ENCODE measurements at places on chromosomes 6 and 20.
A peak's percentile ranks its signal among the peaks of the same experiment; 100 is the strongest.

DNA sequence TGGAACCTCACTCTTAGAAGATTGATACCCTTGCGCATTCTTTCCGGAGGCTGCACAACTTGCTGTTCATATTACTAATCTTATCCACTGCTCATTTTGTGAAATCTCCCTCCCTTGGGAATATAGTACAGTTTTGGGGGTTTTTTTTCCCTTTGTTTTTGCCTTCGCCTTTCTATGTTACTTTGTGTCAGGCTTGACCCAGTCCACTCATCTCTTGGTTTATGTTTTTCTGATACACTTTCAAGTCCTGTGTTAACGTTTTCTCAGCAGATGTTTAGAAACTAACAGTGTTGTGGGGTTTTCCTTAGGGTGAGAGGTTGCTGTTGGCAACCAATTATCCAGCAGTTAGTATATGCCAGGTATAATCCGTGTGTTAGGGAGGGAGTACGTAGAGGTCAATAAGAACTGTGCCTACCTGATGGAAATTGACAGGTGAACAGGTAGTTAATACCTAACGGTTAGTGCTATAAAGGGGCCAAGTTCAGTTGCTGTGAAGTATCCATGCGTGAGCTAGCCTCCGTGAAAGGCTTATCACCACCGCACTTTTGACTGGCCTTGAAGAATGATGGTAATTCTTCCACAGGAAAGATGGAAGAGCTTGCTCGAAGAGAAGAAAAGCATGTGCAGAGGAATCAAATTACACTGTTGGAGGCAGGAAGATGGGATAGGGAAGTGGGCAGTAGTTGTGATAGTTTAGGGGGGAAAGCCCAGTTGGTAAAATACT, 1.4 kb downstream of the NFYA start:
- DNase-seq = peak; percentile 85

DNA sequence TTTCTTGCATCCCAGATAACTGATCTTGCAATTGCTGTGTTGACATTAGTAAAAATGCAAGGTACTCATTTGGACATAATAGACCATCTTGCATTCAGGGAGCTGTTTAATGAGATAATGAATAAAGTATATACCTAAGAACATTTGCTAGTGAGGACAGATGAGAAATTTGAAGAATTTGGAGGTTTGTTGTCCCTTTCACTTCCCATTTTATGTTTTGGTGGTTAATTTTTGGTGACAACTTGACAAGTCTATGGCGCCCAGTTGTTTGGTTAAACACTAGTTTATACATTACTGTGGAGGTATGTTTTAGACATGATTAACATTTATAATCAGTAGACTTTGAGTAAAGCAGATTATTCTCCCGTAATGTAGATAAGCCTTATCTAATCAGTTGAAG, 300.2 kb upstream of the SYNCRIP start:
- DNase-seq = no peak

GRCh38 chr6:129590408-129591022, 119.5 kb downstream of the ARHGAP18 start:
- DNase-seq = peak; percentile 64

DNA sequence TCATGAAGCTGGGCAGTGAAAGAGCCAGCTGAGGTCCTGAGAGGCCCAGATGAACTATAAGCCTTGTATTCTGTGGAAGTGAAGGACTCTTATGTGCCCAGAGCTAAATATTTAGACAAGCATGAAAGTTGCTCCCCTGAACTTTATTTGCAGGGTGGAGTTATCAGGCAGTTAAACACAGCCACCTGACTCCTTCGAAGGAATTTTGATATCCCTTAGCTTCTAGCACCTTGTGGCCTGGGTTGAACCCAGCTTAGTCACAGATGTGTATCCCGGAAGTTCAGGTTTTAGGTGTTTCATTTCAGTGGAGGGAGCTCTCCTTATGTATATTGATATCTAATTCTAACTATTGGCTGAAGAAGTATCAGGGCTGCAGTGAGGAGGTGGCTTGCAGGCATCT, 20.4 kb downstream of the NR2E1 start:
- DNase-seq = no peak

DNA sequence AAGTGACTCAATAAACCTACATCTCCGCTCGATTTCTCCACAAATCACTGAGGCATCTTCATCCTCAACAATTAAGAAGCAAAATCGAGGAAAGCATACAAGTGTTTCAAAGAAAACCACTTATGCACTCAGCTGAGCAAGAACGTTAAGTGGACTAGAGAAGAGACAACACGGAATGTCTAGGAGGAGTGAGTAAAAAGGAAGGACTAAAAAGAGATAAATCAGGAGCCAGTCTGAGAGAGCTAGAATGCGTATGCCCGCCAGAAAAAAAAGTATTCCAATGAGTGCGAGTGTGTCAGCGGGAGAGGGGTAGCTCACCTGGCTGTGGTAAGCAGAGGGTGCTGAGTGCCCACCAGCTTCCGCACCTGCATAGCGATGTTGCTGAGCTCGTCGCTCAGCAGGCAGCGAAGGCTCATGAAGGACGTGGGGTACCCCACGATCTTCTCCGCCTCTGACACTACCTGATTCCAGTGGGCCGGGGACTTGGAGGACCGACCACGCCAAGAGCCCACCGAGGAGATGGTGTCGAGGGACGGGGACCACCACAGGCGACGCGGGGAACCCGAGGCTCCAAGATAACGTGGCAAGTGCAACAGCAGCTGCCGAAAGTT, 587 bp downstream of the PDSS2 start:
- DNase-seq = peak; percentile 71

DNA sequence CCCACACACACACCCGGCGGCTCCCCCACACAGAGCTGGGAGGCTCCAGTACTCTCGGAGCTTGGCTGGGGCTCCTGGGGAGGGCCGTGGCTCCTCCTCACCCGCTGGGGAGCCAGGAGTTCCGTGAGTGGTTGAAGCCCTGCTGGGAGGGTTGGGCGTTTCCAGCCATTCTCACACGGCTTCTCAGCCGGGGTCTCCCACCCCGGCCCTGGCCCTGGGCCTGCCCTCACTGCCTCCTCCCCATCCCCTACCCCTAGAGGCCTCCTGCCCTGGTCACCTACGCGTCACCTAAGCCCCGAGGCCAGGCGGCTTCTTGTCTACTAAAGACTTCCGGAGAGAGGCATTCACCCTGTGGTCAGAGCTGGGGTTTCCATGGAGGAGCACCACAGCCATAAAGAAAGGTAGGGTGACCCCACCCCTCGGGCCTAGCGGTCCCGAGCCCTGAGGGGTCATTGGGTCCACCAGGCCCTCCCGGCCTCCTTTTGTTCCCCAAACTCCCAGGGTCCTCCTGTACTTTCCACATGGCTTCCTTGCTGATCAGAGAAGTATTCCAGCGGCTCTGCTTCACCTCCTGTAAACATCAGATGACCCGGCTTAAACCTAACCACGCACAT, 99.3 kb downstream of the TTLL2 start:
- no peak for DNase-seq

- DNase-seq = no peak
These were observed 8.6 kb upstream of the TMEM170B start for GRCh38 chr6:11528996-11529395.

DNA sequence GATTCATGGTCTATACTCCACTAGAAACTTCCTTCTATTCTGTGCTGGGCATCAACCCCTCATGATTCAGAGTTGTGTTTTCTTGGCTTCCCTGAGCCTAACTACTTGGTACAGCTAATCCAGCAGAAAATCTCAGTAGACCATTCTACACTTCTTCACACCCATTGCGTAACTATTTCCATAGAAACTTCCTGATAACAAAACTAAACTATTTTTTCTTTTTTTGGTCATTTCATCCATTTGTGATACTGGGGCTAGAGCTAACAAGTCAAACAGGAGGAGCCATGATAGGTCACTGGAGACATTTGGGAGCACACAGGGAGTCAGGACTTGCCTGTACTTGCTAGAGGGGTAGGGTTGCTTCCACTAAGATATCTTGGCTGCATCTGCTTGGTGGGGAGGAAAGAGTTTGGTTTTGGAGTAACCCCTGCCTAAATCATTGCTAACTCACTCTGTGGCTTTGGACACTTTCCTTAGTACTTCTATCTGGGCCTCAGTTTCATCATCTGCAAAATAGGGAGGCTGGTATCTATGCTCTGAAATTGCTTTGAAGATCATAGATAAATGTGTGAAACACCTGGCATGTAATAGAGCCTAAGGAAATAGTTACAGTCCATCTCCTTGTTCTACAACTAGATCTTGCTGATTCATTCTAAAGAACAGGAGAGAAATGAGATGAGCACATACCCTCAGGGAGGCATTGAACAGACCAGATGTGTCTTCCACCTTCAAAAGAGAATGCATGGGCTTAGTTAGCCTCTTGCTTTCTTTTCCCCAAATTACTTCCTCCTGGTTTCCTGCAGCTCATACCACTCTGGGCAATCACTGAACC, 127.9 kb upstream of the ADGRF1 start:
- DNase-seq = peak; percentile 13

All from osteoblast (primary cell).